ENCODE measurements at places on chromosomes 7 and 10.

GRCh38 chr10:59601985-59602384, 107.7 kb downstream of the SLC16A9 start:
- DNase-seq, result no peak

- no peak for DNase-seq
Measured at GRCh38 chr7:151626422-151627115, 106.9 kb upstream of the RHEB start.

- no peak for DNase-seq
Measured at GRCh38 chr7:601036-601594, 81.5 kb upstream of the PDGFA start.

- peak; percentile 84 for DNase-seq
Measured at GRCh38 chr7:75842836-75843446, 29.3 kb upstream of the CCL24 start.

- DNase-seq, result no peak
Measured at GRCh38 chr7:2037808-2038522, 194.8 kb downstream of the MAD1L1 start.

DNA sequence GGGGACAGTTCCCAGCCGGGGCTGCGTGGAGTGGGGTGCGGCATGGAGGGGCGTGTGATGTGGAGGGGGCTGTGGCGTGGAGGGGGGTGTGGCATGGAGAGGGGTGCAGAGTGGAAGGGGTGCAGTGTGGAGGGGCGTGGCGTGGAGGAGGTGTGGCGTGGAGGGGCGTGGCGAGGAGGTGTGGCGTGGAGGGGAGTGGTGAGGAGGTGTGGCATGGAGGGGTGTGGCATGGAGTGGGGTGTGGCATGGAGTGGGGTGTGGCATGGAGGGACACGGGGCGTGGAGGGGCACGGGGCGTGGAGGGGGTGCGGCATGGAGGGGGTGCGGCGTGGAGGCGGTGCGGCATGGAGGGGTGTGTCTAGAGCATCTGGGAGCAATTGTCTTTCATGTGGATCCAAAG, 33.6 kb downstream of the NKX6-2 start:
- DNase-seq, result no peak

- DNase-seq, result no peak
Measured at GRCh38 chr7:50678586-50678985, 104.1 kb downstream of the GRB10 start.

DNA sequence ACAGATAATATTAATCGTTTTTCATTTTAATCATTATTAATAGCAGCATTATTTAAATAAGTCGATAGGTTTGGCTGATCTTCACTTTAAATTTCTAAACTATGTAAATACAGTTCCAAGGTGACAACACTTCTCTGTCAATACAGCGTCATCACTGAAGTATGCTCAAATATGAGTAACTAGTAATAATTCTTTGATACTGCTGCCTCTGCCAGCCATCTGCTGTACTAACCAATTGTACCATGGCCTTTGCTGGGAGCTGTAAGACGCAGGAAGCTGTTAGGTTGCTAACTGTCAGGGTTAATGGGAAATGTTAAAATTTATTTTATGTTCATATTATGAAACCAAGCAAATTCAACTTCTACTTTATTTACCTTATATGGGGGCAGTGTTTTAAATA, 1650.5 kb upstream of the LRRTM3 start:
- DNase-seq, result no peak

DNA sequence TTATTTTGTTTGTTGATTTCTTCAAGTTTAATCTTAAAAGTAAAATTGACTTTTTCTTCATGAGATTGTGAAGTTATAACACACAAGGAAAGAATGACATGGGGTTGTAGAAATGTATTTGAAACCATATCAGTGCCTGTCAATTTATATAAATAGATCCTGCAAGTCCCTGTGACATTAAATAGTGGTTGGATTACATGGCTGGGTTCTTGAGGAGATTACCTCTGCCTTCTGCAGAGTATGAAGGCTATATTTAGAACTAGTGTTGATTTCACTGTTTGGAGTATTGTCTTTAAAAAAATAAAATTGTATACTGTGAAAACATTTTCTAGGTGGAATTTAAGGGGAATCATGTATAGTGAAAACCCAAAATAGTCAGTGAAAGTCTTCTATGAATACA, 385.8 kb upstream of the SMIM30 start:
- no peak for DNase-seq

Measured in skeletal muscle cell (primary cell).